Spinal cord (tissue), 10 donors: ENCODE measurements at places on chromosomes 2 and 18. TPM values are rescaled to one million over a fixed set of nuclear protein-coding genes. Genes with fewer than 3 reads are reported as not detected.

The IL18RAP gene
- total RNA-seq, result 0.22 TPM

The BCL11A gene
- total RNA-seq, result 29.5 TPM

The NPPC gene
- 17.9 TPM for total RNA-seq

The SMARCAL1 gene
- 13.6 TPM for total RNA-seq

The POTEF gene
- total RNA-seq, result 0.10 TPM

The UPP2 gene
- 0.55 TPM for total RNA-seq

The BZW1 gene
- total RNA-seq, result 276 TPM

The CYS1 gene
- total RNA-seq, result 2.2 TPM

The GKN1 gene
- not detected for total RNA-seq

The TEX44 gene
- total RNA-seq, result not detected
